ENCODE measurements at places on chromosomes 6 and 20.

DNA sequence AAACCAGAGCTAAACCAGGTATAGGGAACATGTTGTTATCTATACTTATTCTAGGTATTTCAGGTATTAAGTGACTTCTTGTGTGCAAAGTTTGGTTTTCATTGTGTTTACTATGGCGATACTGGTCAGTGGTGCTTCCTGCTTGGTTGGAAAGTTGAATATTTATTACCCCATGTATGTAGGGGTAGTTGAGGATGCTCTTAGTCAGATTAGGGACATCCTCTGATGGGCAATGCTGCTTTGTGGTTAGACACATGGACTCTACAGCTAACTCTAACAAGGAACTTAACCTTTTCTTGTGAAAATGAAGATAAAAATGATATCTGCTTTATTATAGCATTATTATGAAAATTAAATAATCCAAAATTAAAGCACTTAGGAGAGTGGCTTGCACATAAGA lies 44.1 kb upstream of the ENPP1 start:
- no peak for DNase-seq

DNA sequence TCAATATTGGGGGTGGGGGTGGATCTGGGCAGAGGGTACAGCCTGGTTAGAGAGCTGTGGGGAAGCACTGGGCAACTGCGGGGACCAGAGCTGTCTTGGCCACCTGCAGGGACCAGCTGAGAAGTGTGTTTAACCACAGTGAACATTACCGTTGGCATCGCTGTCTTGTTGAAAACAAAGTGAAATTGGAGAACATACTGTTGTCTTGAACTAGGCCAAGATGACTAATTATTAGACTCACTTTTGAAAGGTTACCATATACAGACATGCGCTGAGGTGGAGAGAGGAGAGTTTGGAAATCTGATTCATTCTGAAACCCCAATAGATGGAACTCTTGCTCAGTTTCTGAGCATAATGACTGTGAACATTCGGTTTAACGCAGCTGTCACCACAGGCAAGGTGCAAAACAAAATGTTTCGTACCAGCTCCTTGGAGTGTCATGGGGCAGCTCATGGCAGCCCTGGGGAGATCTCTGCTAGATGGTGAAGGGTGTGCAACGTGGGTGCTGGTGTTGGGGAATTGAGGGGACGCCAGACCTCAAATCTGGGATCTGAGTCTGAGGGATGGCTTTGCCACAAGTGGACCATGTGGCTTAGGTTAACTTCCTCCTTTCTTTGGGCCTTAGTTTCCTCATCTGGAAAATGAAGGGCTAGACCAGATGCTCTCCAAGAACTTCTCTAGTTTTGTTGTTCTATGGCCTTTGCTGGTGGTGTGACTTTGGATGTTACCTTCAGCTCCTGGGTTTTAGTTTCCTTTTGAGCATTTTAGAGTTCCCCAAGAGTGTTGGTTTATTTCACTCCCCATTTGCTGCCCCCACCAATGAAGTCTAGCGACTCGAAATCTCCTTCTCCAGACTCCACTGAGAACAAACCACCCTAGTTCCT lies 24.6 kb upstream of the GTSF1L start:
- DNase-seq, result peak; percentile 77

DNA sequence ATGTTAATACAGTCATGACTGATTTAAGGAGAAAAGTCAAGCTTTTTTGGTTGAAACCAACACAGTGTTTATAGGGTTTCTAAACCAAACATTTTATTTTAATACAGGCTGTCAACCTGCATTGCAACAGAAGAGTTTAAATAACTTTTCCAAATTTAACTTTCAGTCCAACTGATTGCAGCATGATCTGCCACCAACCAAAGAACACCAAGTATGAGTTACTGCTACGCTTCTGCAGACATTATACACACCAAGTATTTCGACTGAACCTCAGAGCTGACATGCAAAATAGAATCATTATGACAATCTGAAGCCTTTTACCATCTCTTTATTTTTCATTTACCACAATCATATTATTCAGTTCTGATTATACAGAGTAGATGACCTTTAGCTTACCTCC lies 151.2 kb upstream of the DST start:
- DNase-seq, result no peak

GRCh38 chr6:147506704-147507114 lies 1.8 kb upstream of the SAMD5 start:
- peak; percentile 41 for DNase-seq

DNA sequence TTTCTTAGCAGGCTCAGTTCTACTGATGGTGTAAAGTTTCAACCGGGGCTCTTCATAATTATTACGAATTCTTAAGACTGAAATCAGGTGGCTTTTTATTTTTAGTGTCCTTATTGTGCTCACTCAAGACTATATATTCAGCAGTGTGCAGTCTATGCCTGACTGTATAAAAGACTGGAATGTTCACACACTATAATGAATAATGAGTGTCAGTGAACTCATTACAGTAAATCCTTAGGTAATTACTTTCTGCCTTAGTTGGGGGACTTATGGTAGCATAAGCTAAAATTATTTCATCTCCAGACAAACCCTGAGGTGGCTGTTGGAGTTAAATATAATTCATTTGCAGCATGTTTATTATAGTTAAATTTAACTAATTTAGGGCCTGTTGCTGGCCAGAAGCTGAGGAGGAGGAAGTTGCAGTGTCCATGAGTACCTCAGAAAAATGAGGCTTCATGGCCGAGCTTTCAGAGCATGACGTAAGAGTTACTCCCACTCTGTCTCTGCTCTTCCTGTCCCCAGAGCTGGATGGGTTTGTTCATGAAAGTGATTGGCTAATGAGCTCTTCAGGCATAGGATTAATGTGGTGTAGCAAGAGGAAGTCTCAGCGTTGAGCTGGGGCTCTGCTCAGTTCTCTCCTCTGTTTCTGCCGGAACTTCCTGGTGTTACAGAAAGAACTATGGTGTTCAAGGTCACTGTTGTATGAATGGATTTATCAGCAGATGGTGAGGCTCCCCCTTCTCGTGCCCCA lies 335.7 kb downstream of the NRN1 start:
- DNase-seq, result no peak
